ENCODE measurements at places on chromosomes 1 and 21.

DNA sequence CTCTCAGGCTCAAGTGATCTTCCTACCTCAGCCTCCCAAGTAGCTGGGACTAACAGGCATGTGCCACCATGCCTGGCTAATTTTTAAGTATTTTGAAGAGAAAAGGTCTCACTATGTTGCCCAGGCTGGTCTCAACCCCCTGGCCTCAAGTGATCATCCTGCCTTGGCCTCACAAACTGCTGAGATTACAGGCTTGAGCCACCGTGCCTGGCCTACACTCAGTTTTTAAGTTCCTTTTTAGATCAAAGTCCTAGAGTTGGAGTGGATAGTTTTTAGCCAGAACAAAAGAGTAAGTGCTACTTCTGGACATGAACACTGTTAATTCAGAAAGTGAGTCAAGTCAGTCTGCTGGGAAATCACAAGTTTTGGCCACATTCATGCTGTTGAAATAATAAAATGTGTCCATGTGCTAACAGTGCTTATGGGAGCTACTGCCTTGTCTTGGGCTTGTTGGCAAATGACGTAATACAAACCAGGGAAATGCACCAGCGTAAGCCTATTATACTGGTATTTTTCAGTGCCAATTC, 84.2 kb downstream of the NDUFS5 start:
- DNase-seq, result no peak

GRCh38 chr1:108199201-108199691, 897 bp downstream of the SLC25A24 start:
- no peak for DNase-seq

DNA sequence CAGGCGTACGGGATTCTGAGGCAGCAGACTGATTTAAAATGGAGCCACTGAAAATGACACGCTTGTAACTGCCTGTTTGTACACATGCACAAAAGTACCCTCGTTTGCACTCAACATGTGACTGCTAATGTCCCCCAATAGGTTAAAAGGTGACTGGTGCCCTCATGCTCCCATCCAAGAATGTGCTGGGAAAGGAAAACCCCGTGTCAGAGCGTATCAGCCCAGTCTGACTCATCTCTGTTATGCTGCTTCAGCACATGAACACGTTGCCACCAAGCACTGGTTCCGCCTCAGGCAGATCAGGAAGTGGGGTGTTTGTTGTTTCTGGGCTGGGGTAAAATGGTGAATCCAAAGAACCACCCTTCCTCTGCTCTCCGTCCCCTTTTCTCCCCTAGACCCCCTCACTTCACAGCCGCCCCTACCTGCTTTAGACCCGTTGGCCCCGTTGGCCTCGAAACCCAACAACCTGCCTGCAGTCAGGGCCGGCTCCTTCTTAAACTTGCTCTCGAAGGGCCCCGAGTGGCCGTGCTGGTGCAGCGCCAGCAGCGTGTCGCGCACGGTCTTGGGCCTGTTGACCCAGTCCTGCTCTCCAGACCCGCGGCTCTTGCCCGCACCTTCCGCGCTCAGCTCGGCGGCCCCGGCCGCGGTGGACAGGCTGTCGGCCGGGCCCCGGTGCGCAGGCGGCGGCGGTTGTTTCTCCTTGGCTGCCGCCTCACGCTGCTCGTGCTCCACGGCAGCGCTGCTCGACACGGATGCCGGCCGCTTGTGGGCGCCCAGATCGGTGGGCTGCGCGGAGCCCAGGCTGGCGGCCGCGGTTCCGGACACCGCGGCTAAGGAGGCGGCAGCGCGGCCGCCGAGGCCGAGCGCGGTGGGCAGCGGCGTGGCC, 1.7 kb downstream of the IRF2BP2 start:
- peak; percentile 31 for DNase-seq

GRCh38 chr21:41357546-41357945, 4.3 kb upstream of the MX2 start:
- no peak for DNase-seq

GRCh38 chr21:39611551-39612190, 1.1 kb upstream of the B3GALT5 start:
- DNase-seq, result no peak

GRCh38 chr1:52669696-52670095, 28.5 kb downstream of the COA7 start:
- DNase-seq, result no peak

GRCh38 chr1:238252033-238252802, 361.5 kb upstream of the ZP4 start:
- DNase-seq, result no peak

DNA sequence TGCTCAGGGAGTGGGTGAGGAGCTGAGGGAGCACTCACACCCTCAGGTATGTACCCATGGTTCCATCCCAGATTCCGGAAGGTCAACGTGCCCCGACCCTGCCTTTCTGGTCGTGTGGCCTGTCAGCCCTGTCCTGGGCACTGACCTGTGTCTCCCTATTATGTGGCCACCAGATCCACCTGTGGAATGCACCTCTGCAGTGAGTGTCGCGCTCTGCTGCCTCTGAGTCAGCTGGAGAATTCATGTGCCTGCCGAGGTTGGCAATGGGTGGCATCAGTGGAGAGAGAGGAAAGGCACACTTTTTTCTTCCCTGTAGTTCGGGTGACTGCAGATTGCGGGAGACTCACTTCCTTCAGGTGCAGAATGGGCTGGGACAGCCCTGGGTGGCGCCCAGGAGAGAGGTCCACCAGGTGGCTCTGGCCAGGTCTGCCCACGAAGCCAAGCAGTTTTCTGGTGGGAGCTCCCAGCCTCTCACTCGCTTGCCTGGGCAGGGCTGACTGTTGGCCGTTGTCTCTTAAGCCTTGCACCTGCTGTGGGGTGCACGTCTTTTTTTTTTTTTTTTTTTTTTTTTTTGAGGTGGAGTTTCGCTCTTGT, 176.1 kb upstream of the TMEM51 start:
- no peak for DNase-seq

- DNase-seq, result no peak
Observed at GRCh38 chr1:64575881-64576676, 106.2 kb downstream of the CACHD1 start.

- no peak for DNase-seq
Observed at GRCh38 chr1:55535724-55536544, 320.8 kb upstream of the USP24 start.

- DNase-seq, result no peak
Observed at GRCh38 chr21:42248783-42249597, 30.1 kb downstream of the ABCG1 start.

GRCh38 chr1:22877980-22878379, 94.7 kb downstream of the LACTBL1 start:
- no peak for DNase-seq

- no peak for DNase-seq
Observed at GRCh38 chr1:201260236-201260590, 23.1 kb upstream of the PKP1 start.

DNA sequence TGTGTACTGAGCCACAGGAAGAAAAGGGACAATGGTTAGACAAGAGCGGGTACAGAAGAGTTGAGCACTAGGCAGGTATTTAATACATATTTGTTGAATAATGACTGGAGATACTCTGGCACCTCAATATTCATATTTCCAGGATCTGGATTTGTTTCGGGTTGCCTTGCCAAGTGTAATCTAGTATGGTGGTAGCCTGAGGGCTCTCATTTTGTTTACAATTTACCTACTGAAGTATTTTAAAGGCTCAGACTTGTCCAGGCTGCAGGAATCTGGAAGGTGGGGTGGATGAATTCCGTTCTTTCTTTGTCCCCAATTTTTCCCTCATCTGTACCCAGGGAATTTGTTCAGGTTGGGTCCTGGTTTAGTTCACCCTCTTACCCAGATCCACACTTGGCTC, 95.0 kb downstream of the CACHD1 start:
- DNase-seq, result no peak

GRCh38 chr1:93652323-93652949, 29.2 kb downstream of the BCAR3 start:
- no peak for DNase-seq

DNA sequence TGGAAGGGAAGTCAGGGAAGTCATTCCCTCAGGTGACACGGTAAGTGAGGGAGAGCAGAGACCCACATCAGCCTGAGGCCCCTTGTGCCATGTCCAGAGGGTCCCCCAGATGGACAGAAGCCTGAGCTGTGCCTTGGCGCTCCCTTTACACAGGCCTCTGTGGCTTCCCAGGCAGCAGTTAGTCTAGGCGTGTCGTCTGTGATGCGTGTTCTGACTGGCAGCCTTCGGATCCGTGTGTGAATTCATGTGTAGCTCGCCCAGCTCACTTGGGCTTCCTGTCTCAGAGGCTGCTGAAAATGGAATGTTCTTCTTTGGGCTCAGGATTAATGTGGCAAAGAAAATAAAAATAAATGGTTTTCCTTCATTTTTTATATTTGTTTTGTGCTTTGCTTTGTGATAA, 28.3 kb downstream of the PRMT2 start:
- no peak for DNase-seq

DNA sequence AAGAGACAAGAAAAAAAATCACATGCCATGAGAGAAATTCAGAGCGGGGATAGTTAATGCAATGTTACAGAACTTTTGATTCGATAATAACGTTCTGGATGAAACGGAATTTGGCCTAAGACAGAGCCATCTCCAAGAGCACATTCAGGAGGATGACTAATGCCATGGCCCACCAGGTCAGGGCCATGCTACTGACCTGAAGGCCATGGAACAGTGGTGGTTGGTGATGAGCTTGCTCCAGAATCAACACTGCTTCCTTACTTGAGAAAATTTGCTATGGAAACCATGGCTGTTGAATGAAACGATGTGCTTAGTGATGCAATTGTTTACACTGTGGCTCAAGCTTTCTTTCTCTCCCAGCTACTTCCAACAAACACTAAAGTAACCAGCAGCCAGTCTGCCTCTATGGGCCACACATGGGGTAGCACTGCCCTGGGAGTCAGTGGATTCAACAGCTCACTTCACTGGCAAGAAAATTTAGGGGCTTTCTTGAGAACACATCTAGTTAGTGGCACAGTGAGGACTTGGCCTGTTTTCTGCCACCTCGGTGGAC, 299.1 kb downstream of the PCP4 start:
- DNase-seq, result no peak

DNA sequence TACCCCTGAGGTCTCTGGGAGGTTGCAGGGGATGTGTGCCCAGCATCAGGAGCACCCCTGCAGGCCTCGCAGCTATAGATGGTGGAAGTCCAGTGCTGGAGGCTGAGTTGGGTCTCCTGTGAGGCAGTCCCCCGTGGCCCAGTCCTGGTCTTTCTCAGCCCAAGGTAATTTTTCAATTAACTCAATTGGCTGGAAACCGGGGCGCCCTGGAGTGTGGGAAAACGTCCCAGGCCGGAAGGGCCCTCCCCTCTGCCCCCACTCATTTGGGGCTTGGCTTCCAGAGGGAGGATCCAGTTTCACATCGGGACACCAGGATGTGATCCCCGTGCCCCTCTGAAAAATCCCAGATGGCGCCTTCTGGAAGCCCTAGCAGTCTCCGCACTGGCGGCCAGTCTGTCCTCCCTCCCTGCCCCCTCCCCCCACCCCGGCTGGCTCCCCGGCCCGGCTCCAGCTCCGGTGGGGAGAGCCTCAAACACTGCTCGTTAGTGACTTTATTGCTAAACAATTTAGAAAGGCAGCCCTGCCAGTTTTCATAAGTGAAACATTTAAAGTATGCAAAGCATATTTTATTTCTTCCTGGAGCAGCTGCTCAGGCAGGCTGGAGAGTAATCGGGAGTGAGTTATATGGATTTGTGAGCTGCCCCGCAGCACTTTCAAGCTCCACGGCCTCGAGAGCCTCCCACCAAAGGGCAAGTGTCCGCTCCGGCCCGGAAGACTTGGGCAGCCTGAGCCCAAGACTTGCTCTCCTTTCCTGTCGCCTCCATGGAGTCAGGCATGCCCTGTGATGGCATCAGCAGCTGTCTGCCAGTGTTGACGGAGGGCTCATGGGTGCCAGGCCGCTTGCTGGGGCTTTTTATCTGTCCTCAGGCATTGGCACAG, 208.2 kb upstream of the TMEM51 start:
- DNase-seq, result no peak

DNA sequence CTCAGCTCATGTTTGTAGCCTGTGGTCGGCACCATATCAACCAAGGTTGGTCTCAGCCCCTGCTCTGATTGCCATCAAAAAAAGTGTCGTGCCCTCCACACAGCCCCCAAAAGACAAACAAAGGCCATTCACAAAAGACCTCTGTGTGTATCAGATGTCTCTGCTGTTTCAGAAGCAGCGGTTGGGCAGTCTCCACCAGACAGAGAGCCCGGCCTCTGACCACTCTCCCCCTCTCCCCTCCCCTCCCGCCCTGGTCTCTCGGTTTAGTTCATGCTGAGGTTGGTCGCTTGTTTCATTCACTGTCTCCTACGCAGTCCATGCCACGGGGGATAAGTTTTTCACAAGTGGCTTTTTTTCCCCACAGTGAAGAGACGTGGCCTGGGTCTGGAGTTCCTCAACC, 27.1 kb downstream of the ACTA1 start:
- DNase-seq, result no peak

- no peak for DNase-seq
Observed at GRCh38 chr1:201608635-201609395, 69.9 kb downstream of the NAV1 start.

GRCh38 chr1:30111431-30111830, 612.0 kb downstream of the MATN1 start:
- no peak for DNase-seq

- DNase-seq, result no peak
Observed at GRCh38 chr21:19475525-19475924, 1071.9 kb upstream of the TMPRSS15 start.

DNA sequence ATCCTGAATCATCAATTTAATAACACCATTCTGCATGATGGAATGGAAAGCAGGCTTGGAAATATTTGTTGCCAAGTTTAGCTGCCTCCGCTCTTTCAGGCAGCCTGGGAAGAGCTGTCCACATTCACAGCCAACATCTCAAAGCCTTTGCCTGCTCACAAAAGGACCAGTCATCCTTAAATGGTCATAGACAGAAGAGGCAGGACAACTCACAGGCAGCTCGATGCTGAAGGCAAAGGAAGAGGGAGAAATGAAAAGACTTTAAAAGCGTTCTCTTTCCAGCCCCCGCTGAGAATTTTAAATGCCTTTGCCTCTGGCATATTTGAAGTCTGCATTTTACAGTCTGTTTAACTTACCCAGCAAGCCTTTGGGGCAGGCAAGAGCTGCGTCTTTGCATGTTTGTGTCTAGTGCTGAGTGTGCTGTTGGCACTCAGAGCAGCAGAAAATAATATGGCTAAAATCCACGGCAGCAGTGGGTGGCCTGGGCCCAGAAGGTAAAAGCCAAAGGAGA, 68.9 kb downstream of the NMNAT2 start:
- DNase-seq, result no peak

- DNase-seq, result no peak
Observed at GRCh38 chr21:31413698-31414097, 69.6 kb upstream of the TIAM1 start.

GRCh38 chr1:7497107-7497637, 273.9 kb upstream of the VAMP3 start:
- DNase-seq, result no peak

Data from activated CD8-positive, alpha-beta memory T cell treated with anti-CD3 and anti-CD28 coated beads for 48 hours (primary cell).